B cell (primary cell): ENCODE measurements at places on chromosomes 1 and 21. TPM values are rescaled to one million over a fixed set of nuclear protein-coding genes. Genes with fewer than 3 reads are reported as not detected.

The C1orf167 gene
- not detected in 2 replicates for total RNA-seq

The SPRTN gene
- 13.4 and 15.9 TPM in 2 replicates for total RNA-seq

The APOBEC4 gene
- total RNA-seq, result not detected in 2 replicates

The LCE2B gene
- total RNA-seq, result not detected in 2 replicates

The VANGL1 gene
- total RNA-seq, result 0.30 and 0.46 TPM in 2 replicates

The MATN1 gene
- total RNA-seq, result 1.7 and 3.2 TPM in 2 replicates

The RGS1 gene
- 154 and 164 TPM in 2 replicates for total RNA-seq

The CROCC gene
- 66.2 and 67.9 TPM in 2 replicates for total RNA-seq

The CLCA4 gene
- total RNA-seq, result not detected in 2 replicates

The RXRG gene
- total RNA-seq, result not detected in 2 replicates

The TSPEAR gene
- not detected in 2 replicates for total RNA-seq

The SEMA4A gene
- 6.4 and 9.2 TPM in 2 replicates for total RNA-seq

The SIK1 gene
- total RNA-seq, result 81.1 and 97.7 TPM in 2 replicates

The CFHR4 gene
- not detected in 2 replicates for total RNA-seq

The IQCC gene
- total RNA-seq, result 2.0 and 2.1 TPM in 2 replicates

The CASZ1 gene
- 27.2 and 30.3 TPM in 2 replicates for total RNA-seq

The RGSL1 gene
- not detected in 2 replicates for total RNA-seq

The PCSK9 gene
- not detected in 2 replicates for total RNA-seq

The CD164L2 gene
- total RNA-seq, result not detected in 2 replicates

The KRTAP7-1 gene
- total RNA-seq, result not detected in 2 replicates

The TSHB gene
- total RNA-seq, result not detected in 2 replicates

The FOXD2 gene
- 0.36 and 0.37 TPM in 2 replicates for total RNA-seq

The RBP7 gene
- total RNA-seq, result not detected in 2 replicates

The C1orf53 gene
- total RNA-seq, result not detected in 2 replicates

The SRRM1 gene
- 226 and 238 TPM in 2 replicates for total RNA-seq

The ADGRB2 gene
- 1.6 and 1.9 TPM in 2 replicates for total RNA-seq

The CFAP141 gene
- not detected in 2 replicates for total RNA-seq

The HORMAD1 gene
- total RNA-seq, result 1.1 and 2.1 TPM in 2 replicates

The S100A9 gene
- total RNA-seq, result 3.9 and 4.2 TPM in 2 replicates

The TMEM61 gene
- total RNA-seq, result not detected in 2 replicates

The LRRC53 gene
- not detected in 2 replicates for total RNA-seq

The KCNK1 gene
- total RNA-seq, result not detected in 2 replicates

The MCM3AP gene
- 180 and 194 TPM in 2 replicates for total RNA-seq

The CDC42BPA gene
- 0.15 and 0.69 TPM in 2 replicates for total RNA-seq

The S100A12 gene
- not detected in 2 replicates for total RNA-seq

The GPR37L1 gene
- not detected in 2 replicates for total RNA-seq

The OR14K1 gene
- total RNA-seq, result not detected in 2 replicates

The FAM177B gene
- total RNA-seq, result 19.6 and 19.9 TPM in 2 replicates

The PDZK1IP1 gene
- not detected in 2 replicates for total RNA-seq

The VHLL gene
- total RNA-seq, result 0.49 TPM in 1 of 2 replicates, not detected in the other
